ENCODE measurements at places on chromosomes 5 and 9.
A peak's percentile ranks its signal among the peaks of the same experiment; 100 is the strongest.

DNA sequence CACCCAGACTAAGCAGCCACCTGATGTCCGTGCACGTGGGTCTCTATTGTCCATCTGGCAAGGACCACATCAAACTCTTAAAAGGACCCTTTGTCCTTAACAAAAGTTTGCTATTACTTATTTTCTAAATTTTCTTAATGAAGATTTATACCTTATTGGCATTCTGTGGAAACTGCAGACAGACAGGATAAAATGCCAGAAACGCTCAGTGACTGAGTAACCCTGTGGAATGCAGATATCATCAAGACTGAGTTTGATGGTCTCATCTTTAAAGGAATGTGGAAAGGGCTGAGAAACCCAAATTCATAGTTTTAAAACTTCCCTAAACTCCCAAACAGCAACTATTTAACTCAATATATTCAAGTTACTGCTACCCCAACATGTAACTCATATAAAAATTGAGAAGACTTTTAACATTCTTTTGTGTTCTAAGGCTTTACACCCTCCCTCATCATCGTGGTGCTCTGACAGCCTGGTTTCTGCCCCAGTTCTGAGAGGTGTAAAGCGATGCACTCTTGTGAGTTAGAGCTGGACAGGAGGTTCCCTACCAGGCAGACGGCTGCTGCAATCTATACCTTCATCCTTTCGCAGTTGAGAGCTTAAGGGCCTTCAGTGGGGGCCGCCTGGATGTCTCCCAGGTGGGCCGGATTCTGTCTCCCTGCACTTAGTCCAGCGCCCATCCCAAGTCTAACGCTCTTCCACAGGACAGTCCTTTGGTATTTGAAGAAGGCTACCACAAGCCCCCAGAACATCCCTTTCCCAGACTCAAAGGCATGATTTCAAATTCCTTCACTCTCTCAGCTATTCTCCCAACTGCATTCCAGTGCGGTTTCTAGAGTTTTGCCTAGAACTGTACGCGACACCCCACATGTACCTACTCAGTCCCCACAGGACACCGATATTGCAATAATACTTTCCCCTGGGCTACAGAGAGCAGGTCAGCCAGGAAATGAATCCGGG lies 68.9 kb downstream of the DAP start:
- DNase-seq, result no peak

DNA sequence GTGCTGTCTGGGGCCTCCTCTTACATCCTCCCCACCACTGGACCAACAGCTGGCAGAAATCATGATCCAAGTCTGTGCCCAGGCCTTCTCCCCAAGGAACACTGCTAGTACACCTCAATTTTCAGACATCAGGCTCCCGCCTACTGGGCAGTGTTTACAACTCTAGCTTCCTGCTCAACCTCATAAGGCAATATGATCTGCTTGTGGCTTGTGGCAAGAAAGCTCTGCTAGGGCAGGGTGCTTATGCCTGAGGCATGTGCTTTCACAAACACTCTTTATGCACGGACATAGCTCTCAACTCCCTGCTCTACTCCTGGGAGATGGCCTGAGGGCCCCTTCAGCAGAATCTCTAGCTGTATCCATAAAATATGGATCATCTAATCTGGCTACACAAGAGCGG lies 32.5 kb downstream of the SH3TC2 start:
- DNase-seq, result no peak

- no peak for DNase-seq
These were observed 5.8 kb upstream of the MYOZ3 start for GRCh38 chr5:150655221-150655620.

DNA sequence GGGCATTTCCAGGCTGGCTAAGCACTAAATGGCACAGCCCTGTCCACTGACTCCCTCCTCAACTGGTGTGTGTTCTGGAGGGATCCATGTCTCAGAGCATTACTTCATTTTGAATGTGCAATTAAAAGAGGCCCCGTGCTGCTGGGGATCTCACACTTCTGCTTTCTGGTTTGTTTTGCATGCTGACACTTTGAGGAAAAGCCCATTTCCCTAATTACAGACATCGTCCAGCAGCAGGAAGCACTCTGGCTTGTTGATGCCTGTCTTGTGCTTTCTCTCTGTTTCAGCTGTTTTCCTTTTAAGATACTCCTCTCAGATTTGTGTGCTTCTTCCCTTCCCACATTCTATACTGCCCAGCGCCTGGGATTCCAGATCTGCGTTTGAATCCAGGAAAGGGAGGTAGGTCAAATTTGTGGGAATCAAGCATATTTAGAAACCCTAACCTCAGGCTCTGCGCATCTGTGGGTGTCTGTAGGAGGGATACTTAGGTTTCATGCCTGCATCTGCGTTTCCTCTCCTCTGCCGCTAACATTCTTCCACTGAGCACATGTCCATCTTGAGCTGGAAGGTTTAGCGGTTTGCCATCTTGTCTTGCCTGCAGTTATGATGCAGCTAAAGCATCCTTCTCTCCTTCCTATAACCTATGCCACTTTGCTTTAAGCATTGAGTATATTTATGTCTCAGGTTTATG lies 25.7 kb downstream of the SYK start:
- no peak for DNase-seq

DNA sequence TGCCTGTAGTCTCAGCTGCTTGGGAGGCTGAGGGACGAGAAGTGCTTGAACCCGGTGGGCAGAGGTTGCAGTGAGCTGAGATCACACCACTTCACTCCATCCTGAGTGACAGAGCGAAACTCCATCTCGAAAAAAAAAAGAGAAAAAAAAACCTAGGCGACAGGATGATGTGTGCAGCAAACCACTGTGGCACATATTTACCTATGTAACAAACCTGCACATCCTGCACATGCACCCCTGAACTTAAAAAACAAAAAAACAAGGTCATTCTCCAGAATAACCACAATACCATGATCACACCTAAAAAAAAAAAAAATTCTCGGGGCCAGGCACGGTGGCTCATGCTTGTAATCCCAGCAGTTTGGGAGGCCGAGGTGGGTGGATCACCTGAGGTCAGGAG lies 7.5 kb upstream of the DOLPP1 start:
- DNase-seq, result no peak

DNA sequence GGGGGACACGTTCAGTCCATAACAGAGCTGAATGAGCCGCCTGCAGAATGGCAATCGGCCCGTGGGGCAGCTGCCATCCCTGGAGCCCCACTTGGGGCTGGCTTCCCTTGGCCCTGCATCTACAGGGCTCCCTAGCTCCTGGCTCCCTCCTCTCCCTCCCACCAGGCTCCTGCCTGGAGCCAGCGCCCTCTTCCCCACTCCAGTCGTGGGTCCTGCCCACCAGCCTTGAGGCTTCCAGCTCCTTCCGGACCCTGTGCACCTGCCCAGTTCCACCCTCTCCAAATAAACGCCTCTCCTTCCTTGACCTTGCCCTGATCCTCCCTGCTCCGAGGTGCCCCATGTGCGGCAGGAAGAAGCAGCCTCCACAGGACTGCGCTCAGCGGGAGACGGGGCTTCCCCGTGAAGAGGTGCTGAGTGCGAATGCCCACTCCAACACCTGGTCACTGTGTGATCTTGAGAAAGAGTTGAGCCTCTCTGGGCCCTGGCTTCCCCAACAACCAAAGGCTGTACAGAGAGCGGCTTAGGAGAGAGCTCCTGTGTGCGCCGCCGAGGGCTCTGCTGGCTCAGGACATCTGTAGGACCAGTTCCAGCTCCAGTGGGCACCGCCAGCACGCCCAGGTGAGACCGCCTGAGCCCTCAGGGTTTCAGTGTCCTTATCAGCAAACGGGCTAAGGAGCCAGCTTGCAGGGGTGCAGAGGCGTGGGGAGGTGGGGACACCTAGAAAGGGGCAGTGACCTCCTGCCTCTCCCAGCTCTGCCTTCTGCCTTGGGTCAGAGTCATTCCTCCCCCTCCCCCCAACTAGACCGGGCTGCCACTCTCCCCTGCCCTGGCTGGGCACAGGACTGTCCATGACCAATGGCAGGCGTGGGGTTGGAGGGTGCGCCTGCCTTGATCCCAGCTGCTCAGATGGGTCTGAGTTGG lies 12.1 kb downstream of the C9orf50 start:
- no peak for DNase-seq

- peak; percentile 40 for DNase-seq
These were observed 1.7 kb downstream of the FST start for GRCh38 chr5:53481887-53482716.

GRCh38 chr9:75909776-75910175 lies 19.3 kb downstream of the PCSK5 start:
- no peak for DNase-seq

- peak; percentile 3 for DNase-seq
These were observed 33.7 kb upstream of the FCN1 start for GRCh38 chr9:134951461-134951860.

All from activated B cell treated with CpG ODN at 0.5 μM for 24 hours (primary cell).